Lung (tissue), 17 donors: ENCODE measurements at places on chromosomes 2 and 18. TPM values are rescaled to one million over a fixed set of nuclear protein-coding genes. Genes with fewer than 3 reads are reported as not detected.

DNA sequence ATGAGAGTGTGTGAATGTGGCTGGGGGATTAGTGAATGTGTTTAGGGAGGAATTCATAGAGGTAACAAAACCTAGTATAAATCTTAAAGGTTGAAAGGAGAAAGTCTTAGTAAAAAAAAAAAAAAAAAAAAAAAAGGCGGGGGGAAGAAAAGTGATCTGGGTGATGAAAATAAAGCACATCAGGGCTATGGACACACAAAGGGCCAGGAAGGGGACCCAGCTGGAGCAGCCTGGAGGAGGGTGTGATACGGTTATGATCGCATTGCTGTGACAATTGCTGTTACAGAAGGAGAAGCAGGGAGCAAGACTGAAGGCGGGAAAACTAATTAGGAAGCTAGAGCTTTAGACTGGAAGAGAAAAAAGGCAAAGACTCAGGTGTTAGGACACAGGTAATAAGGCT, 85.4 kb downstream of the DLGAP1 start:
- H3K4me3 ChIP-seq = no peak overlapping the region
- DNase-seq = no peak
- no peaks in the 10 kb centered on the region for H3K36me3 ChIP-seq
- no peaks in the 10 kb centered on the region for H3K4me1 ChIP-seq

- no peaks in the 10 kb centered on the region for H3K36me3 ChIP-seq
- H3K27me3 ChIP-seq = no peaks in the 10 kb centered on the region
- H3K4me3 ChIP-seq = no peak overlapping the region
- no peaks in the 10 kb centered on the region for H3K4me1 ChIP-seq
- no peak for DNase-seq
- H3K27ac ChIP-seq = no peak overlapping the region
These were observed 64.8 kb downstream of the IKZF2 start for GRCh38 chr2:213086571-213086970.

GRCh38 chr2:23073056-23073455, 311.9 kb upstream of the KLHL29 start:
- H3K27me3 ChIP-seq = no peaks in the 10 kb centered on the region
- DNase-seq = no peak
- no peaks in the 10 kb centered on the region for H3K36me3 ChIP-seq
- no peak overlapping the region for H3K27ac ChIP-seq
- no peaks in the 10 kb centered on the region for H3K4me1 ChIP-seq

Gene MPV17
- 103 TPM for total RNA-seq

DNA sequence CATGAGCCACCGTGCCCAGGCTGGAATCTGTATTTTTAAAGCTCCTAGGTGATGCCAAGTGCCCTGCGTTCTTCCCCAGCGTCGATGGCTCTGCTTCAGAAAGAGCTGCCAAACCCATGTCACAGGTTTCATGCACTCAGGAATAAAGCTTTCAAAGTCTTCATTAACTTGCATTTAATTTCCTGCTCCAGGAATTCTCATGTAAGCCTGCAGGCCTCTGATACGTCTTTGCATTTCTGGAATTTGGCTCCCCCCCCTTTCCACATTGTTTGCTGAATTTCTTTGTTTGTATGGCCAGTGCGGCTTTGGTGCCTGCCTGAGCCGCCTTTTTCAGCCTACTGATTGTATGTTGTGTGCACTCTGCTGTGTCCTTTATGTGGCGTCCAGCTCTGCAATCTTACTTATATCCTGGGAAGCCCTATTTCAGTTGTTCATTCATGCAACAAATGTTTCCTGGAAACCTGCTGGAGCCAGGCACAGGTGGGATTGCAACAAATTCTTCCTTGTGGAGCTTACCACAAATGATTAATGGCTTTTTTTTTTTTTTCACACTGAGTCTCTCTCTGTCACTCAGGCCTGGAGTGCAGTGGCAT, 17.9 kb upstream of the OTOF start:
- H3K4me1 ChIP-seq = no peaks in the 10 kb centered on the region
- H3K4me3 ChIP-seq = no peak overlapping the region
- peak; percentile 13 for DNase-seq

- DNase-seq = peak; percentile 29
- H3K4me3 ChIP-seq = no peak overlapping the region
- H3K27ac ChIP-seq = no peak overlapping the region
- H3K4me1 ChIP-seq = no peaks in the 10 kb centered on the region
- H3K27me3 ChIP-seq = no peaks in the 10 kb centered on the region
- no peaks in the 10 kb centered on the region for H3K36me3 ChIP-seq
These were observed 68.0 kb downstream of the MAPK4 start for GRCh38 chr18:50627594-50628532.

- no peaks in the 10 kb centered on the region for H3K4me1 ChIP-seq
- no peak overlapping the region for H3K27ac ChIP-seq
- no peaks in the 10 kb centered on the region for H3K36me3 ChIP-seq
These were observed 196.0 kb downstream of the CDH7 start for GRCh38 chr18:65946777-65947176.

GRCh38 chr2:205582366-205582765, 99.9 kb upstream of the NRP2 start:
- H3K36me3 ChIP-seq = no peaks in the 10 kb centered on the region
- H3K27me3 ChIP-seq = no peaks in the 10 kb centered on the region
- H3K4me1 ChIP-seq = no peaks in the 10 kb centered on the region
- H3K4me3 ChIP-seq = no peak overlapping the region

Gene ATP6V1B1
- 1.4 TPM for total RNA-seq

Gene MAP4K3
- 97.9 TPM for total RNA-seq

DNA sequence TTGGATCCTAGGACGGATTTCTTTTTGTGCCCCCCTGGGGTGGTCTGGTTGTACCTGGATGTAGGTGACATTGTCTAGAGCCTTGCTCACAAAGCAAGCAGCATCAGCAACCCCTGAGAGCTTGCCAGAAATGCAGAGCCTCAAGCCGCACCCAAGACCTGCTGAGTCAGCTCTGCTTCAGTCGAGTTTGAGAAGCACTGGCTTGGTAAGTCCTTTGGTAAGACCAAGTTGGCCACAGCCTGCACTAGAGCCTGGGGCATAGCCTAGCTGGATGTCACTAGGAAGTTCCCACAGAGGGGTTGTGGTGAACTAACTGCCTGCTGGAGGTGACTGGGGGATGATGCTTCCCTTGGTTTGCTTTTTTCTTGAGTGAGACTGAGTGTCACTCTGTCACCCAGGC, 6.2 kb downstream of the ABCG5 start:
- no peaks in the 10 kb centered on the region for H3K36me3 ChIP-seq
- DNase-seq = peak; percentile 49
- H3K4me1 ChIP-seq = peaks cover 3% of the 10 kb centered on the region

DNA sequence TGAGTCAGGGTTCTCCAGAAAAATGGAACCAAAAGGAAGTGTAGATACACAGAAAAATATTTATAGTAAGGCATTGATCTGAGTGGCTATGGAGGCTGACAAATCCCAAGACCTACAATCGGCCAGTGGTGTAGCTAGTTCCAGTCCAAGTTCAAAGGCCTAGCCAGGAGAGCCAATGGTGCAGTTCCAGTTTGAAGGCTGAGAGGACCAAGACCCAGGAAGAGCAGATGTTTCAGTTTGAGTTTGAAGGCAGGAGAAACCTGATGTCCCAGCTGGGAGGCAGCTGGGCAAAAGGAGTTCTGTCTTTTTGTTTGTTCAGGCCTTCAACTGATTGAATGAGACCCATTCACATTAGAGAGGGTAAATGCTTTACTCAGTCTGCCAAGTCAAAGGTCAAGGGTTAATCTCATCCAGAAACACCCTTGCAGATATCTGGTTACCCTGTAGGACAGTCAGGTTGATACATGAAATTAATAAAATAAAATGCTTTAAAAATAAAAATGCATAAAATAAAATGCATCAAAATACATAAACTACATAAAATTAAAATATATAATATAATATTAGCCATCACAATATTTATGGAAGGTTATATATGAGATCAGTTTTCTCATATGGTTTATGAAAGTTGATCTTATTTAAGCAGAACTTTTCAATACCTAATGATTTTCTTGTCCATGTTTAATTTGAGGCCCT, 38.7 kb downstream of the KCNE4 start:
- DNase-seq = no peak
- no peaks in the 10 kb centered on the region for H3K27me3 ChIP-seq
- H3K4me3 ChIP-seq = no peak overlapping the region
- no peaks in the 10 kb centered on the region for H3K4me1 ChIP-seq

Gene TMEM247
- not detected for total RNA-seq

Gene TNS1
- total RNA-seq = 308 TPM

Gene PTH2R
- total RNA-seq = 0.25 TPM

DNA sequence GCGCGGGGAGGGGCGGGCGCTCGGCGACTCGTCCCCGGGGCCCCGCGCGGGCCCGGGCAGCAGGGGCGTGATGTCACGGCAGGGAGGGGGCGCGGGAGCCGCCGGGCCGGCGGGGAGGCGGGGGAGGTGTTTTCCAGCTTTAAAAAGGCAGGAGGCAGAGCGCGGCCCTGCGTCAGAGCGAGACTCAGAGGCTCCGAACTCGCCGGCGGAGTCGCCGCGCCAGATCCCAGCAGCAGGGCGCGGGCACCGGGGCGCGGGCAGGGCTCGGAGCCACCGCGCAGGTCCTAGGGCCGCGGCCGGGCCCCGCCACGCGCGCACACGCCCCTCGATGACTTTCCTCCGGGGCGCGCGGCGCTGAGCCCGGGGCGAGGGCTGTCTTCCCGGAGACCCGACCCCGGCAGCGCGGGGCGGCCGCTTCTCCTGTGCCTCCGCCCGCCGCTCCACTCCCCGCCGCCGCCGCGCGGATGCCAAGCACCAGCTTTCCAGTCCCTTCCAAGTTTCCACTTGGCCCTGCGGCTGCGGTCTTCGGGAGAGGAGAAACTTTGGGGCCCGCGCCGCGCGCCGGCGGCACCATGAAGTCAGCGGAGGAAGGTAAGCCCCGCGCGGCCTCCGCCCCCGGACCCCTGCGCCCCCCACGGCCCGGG, at the start of gene NFATC1:
Gene NFATC1 (plus strand): TSS at position 170 of the 644 bp plus-strand sequence. CDS start 295 bp downstream, at position 465.
- peaks cover 55% of the 10 kb centered on the region for H3K27me3 ChIP-seq
- DNase-seq = peak; percentile 77
- peak within 1 kb of the TSS; percentile 83 for H3K27ac ChIP-seq
- H3K36me3 ChIP-seq = no peaks in the 10 kb centered on the region
- H3K4me1 ChIP-seq = no peaks in the 10 kb centered on the region
- H3K4me3 ChIP-seq = peak within 1 kb of the TSS; percentile 49

GRCh38 chr18:79884294-79884962, 67.0 kb downstream of the SLC66A2 start:
- H3K4me3 ChIP-seq = no peak overlapping the region
- H3K36me3 ChIP-seq = no peaks in the 10 kb centered on the region

Gene PTPN2
- 47.8 TPM for total RNA-seq

DNA sequence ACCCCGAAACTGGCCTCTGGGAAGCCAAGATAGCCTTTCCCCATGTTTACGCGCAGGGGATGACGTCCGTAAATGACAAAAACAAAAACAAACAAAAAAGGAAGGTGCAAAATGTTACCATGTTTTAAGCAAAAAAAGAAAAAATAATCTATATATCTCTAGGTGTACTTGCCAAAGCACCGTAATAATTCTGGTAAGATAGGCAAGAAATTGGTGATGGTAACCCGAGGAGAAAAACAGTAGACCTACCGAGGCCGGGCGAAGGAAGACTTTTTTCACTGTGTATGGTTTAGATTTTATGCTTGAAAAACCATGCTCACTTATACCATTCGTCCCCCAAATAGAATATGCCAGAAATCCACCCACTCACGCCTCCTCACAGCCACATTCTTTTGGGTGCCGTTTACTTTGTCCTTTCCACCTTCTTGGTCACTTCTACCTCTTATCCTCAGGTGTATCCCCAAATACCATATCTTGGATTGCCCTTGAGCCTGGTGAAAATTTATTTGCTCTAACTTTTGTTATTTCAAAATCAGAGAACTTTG, 8.0 kb downstream of the GATA6 start:
- no peak overlapping the region for H3K4me3 ChIP-seq
- peak; percentile 44 for DNase-seq
- peaks cover 3% of the 10 kb centered on the region for H3K4me1 ChIP-seq
- peak overlapping the region; percentile 95 for H3K27ac ChIP-seq
- no peaks in the 10 kb centered on the region for H3K27me3 ChIP-seq

Gene COL3A1
- 2,500 TPM for total RNA-seq

GRCh38 chr2:30362468-30363081, 84.5 kb upstream of the LCLAT1 start:
- H3K36me3 ChIP-seq = no peaks in the 10 kb centered on the region
- H3K4me1 ChIP-seq = peaks cover 28% of the 10 kb centered on the region
- H3K27ac ChIP-seq = peak overlapping the region; percentile 88
- no peak overlapping the region for H3K4me3 ChIP-seq
- no peaks in the 10 kb centered on the region for H3K27me3 ChIP-seq

Gene LIMS2
- 111 TPM for total RNA-seq

Gene SLC23A3
- 2.0 TPM for total RNA-seq

GRCh38 chr2:241981076-241981700, 111.7 kb downstream of the RTP5 start:
- no peak for DNase-seq
- H3K4me1 ChIP-seq = no peaks in the 10 kb centered on the region
- H3K36me3 ChIP-seq = no peaks in the 10 kb centered on the region
- H3K27me3 ChIP-seq = no peaks in the 10 kb centered on the region
- H3K4me3 ChIP-seq = no peak overlapping the region
- H3K27ac ChIP-seq = no peak overlapping the region

- H3K4me3 ChIP-seq = no peak overlapping the region
- no peaks in the 10 kb centered on the region for H3K36me3 ChIP-seq
- no peaks in the 10 kb centered on the region for H3K4me1 ChIP-seq
- H3K27me3 ChIP-seq = peaks cover 17% of the 10 kb centered on the region
These were observed 7.8 kb upstream of the OR6B3 start for GRCh38 chr2:240060977-240061591.

DNA sequence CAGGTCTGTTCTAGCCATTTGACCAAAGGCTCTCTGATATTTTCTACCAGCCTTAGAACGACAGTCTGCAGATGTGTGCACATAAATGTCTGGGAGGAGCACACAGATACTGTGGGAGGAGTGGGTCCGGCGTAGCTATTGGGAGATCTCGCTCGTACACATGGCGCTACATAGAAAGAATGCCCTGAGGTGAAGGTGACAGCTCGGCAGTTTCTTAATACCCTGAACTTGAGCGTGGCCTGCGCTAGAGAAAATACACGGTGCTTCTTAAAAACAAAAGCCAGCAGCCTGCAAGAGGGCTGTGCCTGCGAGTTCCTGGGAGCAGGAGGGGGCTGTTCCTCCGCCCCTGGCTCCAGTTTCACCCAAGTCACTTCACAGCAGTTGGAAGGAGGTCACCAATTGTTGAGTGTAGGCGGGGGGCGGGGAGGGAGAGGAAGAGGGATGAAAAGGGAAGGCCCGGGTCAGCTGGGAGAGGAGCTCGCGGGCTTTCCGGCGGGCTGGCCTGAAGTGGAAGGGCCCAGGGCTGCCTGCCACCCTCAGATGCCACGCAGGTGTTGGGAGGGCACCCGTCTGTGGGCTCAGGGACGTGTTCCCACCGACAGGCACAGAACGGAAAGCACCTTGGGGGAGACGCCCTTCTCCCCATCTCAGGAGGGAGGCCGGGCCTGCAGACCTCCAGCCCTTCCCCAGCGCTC, 124.7 kb upstream of the ZNF516 start:
- no peaks in the 10 kb centered on the region for H3K36me3 ChIP-seq
- DNase-seq = peak; percentile 88
- H3K4me3 ChIP-seq = peak overlapping the region; percentile 7
